ENCODE measurements at places on chromosomes 7 and 10.

DNA sequence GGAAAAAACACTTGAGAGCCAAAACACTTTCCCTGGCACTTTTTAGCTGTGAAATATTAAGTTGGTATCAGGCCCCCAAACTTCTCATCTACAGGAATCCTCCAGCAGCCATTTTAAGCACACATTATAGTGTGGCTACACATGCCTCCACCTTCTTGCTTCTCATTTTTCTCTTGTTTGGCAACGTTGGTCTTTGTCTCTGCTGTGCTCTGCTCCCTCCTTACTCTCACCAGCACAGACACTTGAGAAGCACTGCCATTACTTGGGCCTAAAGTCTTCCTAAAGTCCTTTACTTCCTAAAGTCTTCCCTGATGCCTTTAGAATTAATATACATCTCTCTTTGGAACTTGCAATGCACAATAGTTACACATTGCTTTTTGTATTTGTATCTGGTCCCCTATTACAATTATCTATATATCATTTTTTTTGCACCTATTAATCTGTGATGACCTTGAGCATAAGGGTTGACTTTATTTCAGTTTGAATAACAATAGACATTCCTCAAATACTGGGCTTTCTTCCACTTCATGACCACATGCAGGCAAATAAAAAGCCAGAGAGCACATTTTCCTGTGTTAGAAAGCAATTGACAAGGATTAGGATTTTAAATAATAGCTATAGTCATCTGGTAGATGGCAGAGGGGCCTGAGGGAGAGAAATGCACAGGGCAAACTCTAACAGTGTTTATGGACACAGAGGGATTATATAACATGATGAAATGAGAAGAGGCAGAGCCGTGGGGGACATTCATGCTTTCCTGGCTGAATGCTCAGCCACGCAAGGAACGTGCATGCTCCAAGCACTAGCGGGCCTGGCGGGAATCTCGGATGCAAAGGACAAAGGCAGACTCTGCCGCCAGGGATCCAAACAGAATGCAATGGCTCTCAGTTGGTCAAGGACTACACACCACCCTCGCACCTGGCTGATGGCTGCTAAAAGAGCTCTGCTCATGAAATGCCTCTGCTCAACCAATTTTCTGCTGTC, 99.3 kb downstream of the CDC14C start:
- no peak for DNase-seq

DNA sequence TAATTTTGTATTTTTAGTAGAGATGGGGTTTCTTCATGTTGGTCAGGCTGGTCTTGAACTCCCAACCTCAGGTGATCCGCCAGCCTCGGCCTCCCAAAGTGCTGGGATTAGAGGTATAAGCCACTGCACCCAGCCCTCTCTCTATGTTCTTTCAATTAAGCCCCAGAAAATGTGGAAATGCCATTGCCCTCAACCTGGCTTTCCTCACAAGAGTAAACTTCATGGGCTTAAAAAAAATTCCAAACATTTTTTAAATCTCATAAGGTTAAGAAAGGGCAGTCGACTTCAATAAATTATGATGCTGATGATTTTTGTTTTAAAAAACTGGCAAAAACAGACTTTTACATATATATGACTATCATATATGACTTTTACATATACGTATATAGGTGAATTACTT, 107.6 kb downstream of the TES start:
- no peak for DNase-seq

- no peak for DNase-seq
These were observed 177.8 kb downstream of the CSTF2T start for GRCh38 chr10:51521605-51522004.

- DNase-seq = no peak
These were observed 410.1 kb downstream of the ARL4A start for GRCh38 chr7:13097499-13097898.

- DNase-seq = no peak
These were observed 259.9 kb downstream of the ZEB1 start for GRCh38 chr10:31578951-31579350.

DNA sequence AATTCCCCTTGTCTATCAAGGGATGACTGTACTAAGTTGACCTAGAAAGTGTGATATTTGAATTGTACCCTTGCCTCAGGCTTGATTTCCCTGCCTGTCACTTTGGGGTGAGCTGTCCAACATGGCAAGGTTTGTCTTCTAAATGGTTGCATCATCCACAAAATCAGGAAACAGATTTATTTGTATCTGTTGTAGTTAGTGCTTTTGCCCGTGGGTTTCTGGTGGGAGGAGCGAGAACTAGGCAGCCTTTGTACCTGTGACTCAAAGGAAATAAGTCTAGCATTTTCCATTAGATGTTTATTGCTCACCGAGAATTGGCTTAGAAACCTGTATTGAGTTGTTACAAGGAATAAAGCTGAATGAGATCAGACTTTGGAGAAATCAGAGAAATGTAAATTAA, 650.8 kb downstream of the LRMDA start:
- DNase-seq = no peak

GRCh38 chr10:128823201-128823600, 643.8 kb upstream of the MGMT start:
- no peak for DNase-seq

GRCh38 chr10:51447119-51447518, 252.3 kb downstream of the CSTF2T start:
- no peak for DNase-seq

DNA sequence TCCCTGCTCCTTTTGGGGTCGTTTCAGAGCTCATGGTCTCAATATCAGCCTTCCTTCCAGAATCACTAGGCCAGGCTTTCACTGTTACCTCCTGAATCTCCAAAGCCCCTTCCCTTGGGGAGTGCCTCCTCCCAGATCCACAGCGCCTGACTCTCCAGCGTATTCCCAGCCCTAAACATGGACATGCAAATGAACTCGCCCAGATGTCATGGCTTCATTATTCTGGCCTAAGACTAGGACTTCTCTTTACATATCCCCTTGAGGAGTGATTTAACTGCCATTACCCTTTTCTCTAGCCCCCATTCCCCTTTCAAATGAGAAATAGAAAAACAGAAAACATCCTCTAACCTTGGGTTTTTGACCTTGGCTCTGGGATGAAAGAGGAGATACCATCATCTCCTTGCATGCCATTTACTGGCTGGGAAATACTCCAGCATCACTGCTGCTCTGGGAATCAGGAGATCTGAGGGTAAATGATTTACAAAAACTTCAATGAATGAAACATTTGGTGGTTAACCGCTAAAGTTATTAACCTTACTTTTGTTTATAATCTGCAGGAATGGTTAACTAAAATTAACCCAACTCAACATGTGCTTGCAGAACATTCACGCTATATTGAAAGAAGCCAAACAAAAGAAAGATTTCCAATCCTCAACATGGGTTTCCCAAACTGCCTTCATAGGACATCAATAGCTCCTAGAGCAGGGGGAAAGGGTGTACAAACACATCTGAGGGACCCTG, 37.0 kb downstream of the FAM171A1 start:
- peak; percentile 71 for DNase-seq

- peak; percentile 19 for DNase-seq
These were observed 188.3 kb upstream of the MEOX2 start for GRCh38 chr7:15874774-15875173.

DNA sequence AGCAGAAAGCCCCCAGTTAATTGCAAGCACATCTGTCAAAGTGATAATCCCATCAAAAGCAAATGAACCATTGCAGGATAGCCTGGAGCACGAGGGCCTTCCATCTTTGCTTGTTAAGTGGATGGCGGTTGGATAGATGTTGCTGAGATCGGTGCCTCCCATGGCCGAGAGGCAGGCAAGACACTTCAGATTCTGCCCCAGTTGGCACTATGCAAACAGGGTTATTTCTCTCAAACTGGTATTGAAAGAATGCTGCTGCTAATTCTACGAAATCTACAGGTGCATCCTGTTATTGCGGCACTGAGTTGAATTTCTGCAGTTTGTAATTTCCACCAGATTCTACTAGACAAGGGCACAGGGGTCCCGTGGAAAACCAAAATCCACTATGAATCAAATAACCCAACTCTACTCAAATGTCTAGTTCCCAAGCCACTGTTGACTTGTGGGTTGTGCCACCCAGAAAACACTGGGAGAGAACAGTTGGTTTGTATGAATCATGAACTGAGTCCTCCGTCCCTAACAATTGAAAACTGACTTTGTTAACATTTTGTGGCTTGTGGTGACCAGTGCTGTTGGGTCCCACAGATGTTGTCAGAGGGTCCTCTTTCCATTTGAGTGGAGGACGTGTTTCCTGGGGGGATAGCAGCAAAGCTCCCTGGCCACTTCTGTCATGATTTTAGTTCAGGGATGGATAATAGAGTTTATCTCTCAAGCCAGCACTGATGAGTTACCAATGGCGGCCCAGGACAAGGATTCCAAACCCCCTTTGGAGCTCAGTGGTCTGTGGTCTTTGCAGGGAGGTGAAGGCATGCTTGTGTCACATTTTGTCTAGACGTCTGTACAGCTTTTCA, 7.1 kb upstream of the IL2RA start:
- DNase-seq = no peak

All from lung (tissue), 17 donors.